Stimulated activated CD8-positive, alpha-beta memory T cell treated with anti-CD3 and anti-CD28 coated beads, Interleukin-7, amount 100 ng/mL, for 1 hour (primary cell): ENCODE measurements at places on chromosomes 5 and 9.

- no peak for DNase-seq
Observed at GRCh38 chr9:137814436-137814835, 63.1 kb upstream of the CACNA1B start.

DNA sequence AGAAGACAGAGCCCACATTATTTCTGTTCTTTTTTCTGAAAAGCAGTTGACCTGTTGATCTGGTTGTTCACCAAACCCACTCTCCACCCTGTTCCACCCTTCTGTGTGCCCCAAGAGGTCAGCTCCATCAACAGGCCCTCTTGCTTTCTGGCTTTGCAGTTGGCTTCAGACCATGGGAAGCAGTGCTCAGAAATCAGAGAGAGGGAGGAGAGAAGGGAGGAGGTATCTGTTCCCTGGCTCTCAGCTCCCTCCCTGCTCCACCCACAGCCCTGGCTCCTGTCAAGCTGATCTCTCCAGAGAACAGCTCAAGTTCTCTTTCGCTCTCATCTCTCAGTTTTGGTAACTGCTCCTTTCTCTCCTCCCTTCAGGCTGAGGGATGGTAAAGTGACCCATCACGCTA lies 144.2 kb upstream of the RAI14 start:
- DNase-seq: no peak

DNA sequence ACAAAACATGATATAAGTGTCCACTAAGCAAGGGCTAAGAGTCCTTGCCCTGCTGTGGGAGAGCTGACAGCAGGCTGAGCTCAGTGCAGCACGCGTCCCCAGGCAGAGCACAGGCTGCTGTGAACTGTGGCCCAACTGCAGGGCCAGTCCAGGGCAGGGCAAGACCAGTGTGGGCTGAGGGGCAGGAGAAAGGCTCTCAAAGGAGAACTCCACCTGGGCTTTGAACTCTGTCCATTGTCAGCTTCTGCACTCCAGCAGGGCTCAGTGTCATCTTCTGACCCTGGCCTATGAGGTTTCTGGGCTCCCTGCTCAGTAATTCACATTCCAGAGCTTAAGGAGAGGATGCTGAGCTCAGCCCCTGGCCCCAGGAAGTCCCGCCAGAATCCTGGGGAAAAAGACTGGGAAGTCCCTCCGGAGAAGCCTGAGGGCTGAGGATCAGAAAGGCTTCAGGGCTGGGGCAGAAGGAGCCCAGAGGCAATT lies 37.4 kb downstream of the LHFPL2 start:
- no peak for DNase-seq

DNA sequence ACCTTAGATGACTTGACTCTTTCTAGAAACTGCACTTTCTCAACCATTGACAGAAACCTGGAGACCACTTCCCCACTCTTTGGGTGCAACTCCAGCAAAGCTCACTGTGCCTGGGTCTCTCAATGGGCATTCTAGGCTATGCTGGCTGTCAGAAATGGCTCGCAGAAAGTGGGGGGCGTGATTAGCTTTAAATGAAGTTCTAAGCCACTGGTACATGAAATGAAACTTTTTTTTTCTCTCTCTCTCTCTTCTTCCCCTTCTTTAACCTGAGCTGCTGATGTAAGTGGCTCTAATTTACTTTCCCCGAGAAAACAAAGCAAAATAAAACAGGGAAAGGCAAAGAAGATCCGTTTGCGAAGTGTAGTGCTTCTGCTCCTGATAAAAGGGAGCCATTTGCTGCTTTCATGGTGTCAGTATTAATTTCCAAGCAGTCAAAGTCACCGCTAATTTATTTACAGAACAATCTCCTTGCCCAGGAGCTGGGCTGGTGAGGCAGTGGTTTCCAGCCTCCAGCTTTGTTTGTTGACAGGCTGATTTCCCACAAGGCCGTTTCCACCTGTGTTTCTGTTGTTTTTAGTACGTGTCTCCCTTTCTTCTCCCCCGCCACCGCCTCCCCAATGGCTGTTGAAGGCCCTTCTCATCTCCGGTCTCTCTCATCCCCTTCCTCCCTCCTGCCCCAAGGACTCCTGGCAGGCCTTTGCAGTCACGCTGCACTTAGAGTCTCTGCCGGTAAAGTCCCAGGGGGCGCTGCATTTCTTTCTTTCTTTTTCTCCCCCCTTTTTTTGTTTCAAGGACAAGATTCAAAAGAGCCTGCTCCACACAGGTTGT lies 422.9 kb downstream of the EBF1 start:
- no peak for DNase-seq

DNA sequence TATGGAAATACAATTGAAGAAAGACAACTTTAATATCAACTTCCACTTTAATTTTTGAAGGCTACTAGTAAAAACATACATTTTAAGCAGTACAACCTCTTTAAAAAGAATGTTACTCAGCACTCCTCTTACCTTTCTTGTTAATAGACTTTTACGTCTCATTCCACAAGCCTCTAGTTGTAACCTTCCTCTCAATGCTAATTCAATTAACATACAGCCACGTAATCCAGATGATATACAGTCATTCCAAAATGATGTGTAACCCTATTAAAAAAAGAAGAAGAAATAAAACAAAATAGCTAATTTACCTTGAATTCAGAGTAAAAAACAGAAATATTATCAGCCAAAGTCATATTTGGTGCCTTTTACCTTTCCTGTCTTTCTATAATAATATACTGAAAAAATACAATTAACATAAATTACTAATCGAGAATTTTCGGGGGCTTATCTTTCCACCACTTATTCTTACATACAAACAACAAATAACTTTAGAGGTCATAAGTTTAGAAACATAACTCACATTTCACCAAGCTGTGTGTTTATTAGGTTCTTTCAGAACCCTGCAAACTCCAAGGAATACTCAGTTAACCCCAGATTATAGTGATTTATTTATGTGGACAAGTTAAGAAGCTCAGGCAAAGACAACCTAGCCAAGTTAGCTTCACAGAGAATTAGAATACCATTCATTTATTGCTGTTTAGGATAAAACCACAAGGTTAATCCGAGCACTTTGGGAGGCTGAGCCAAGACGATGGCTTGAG lies 30.3 kb downstream of the GOLPH3 start:
- no peak for DNase-seq
